ENCODE measurements at places on chromosomes 4 and X. TPM values are rescaled to one million over a fixed set of nuclear protein-coding genes. Genes with fewer than 3 reads are reported as not detected.

GRCh38 chr4:100224721-100225120 is 34.5 kb upstream of the DDIT4L start:
- H3K27me3 ChIP-seq: no peaks in the 10 kb centered on the region
- no peaks in the 10 kb centered on the region for H3K36me3 ChIP-seq
- DNase-seq: no peak
- no peaks in the 10 kb centered on the region for H3K4me1 ChIP-seq
- H3K4me3 ChIP-seq: no peak overlapping the region
- no peak overlapping the region for H3K27ac ChIP-seq

GRCh38 chrX:43882294-43882681 is at the start of gene MAOB:
TSS of gene MAOB (minus strand) at chrX:43882450. CDS start at chrX:43882299, 151 bp downstream.
- H3K27ac ChIP-seq: peak within 1 kb of the TSS; percentile 86
- peak; percentile 76 for DNase-seq
- H3K36me3 ChIP-seq: no peaks in the 10 kb centered on the region
- H3K4me3 ChIP-seq: peak within 1 kb of the TSS; percentile 57
- no peaks in the 10 kb centered on the region for H3K4me1 ChIP-seq

DNA sequence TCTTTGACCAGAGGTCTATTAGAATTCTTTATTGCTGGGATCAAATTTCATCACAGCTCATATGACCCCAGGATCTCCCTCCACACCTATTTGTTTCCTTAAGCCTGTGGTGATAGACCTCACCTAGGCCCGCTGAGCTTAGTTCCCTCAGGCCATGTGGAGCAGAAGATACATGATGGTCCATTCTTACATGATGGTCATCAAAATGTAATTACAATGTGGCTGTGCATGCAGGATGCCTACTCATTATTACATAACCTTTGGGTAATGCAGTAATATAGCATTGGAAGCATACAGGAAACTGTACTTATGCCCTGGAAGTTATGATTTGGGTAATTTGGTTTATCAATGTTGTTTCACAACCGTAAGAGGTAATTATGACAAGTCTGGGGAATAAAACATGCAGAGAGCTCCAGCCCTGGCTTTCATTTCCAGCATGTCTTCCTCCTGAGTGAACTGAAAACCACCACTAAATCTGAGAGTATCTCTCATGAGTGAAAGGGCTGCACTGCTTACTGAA is 67.0 kb upstream of the AGA start:
- H3K4me3 ChIP-seq: no peak overlapping the region
- no peaks in the 10 kb centered on the region for H3K36me3 ChIP-seq
- no peaks in the 10 kb centered on the region for H3K4me1 ChIP-seq
- peak overlapping the region; percentile 6 for H3K27ac ChIP-seq

DGKK gene
- not detected for total RNA-seq

All from Peyer's patch (tissue), 4 donors.